ENCODE measurements at places on chromosomes 3 and 15. TPM values are rescaled to one million over a fixed set of nuclear protein-coding genes. Genes with fewer than 3 reads are reported as not detected.
A peak's percentile ranks its signal among the peaks of the same experiment; 100 is the strongest.

Gene UACA
- total RNA-seq, result 203 TPM

GRCh38 chr3:131840156-131840797 is 194.5 kb downstream of the CPNE4 start:
- no peak for DNase-seq

DNA sequence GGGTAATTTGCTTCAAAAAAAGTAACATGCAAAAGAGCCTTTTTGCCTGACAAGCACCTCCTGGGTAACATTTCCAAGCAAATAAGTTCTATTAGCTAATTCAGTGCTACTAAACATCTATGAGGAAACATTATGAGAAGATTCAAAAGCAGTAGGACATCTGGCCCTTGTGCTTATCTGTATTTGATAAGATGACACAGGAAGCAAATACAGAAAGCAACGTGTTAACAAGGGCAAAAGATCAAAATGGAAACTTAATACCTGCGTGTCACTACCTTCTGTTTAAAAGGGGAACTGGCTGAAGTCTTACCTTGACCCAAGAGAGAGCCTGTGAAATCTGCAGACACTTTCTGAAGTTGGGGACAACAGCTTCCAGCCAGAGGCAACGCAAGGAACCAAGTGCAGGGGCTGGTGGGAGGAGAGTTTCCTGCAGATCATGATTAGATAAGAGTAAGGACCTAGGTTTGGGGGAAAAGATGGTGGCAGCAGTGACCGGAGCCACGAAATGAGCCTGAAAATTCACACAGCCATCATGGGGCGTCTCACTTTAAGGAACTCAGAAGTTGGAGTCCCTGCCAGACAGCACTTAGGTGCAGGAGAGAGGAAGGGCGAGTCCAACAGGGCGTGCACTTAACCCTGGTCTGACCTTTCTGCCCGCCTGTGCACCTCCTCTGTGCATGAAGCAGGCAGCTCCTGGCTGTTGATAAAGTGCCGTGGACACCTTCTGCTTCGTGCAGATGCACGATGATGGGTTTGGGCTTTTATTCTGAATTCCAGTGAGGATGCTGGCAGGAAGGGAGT is 153.6 kb upstream of the BHLHE40 start:
- DNase-seq, result no peak

- DNase-seq, result no peak
Measured at GRCh38 chr15:64137226-64137833, 14.2 kb upstream of the SNX22 start.

DNA sequence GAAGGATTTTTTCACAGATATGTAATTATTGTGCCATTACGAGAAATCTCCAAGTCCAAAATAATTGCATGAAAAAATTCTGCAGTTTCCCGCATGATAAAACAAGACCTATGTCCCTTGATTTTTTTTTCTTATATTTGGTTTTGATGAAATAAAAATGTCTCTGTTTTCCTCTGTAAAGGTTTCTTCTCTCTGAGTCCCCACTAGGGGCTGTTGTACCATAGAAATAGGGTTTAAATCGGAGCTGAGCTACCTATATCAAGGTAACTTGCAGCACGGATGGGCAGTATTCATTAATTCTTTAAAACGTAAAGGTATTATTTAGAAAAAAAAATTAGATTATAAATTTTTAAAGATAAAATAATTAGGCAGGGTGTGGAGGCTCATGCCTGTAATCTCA is 66.6 kb upstream of the IGF1R start:
- no peak for DNase-seq

DNA sequence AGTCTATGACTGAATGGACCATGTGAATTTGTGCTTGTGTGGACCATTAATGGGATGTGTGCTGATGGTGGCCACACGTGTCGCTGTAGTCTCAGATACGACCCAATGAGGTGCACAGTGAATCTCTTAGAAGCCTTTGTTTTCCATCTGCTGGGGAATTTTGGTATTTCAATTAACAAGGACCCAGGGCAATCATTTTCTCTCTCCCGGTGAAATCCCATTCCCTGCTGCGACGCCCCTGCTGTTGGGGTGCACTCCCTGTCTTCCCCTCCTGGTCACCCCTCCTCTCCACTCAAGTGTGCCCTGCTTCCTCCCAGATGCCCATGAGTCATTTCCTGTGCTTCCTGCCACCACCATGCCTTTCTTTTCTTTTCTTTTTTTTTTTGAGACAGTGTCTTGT is 32.7 kb downstream of the EBLN2 start:
- DNase-seq, result no peak

- DNase-seq, result no peak
Measured at GRCh38 chr3:6667354-6667753, 193.6 kb upstream of the GRM7 start.

DNA sequence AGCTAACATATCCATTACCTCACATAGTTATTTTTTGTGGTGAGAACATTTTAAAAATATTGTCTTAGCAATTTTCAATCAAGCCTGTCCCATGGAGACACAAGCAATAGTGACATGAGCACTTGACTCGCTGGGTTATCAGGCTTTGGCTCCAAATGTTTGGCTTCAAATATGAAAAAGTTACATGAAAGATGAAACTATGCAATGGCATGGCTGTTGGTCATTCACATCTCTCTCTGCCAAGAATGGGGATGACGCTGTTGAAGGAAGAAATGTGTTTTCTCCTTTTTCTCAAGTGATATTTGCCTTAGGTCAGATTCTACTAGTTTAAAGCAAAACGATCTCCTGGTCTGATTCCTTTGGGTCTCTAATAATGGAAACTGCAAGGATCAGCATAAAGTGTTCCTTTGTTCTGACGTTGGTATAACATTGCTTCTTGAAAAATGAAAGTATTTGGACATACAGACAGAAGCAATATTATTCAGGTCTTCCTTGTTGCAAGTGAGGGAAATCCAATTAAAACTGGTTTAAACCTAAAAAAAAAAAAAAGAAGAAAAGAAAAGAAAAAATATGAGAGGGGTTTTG is 71.2 kb downstream of the SSUH2 start:
- no peak for DNase-seq

- DNase-seq, result no peak
Measured at GRCh38 chr3:97835761-97836160, 13.9 kb downstream of the CRYBG3 start.

DNA sequence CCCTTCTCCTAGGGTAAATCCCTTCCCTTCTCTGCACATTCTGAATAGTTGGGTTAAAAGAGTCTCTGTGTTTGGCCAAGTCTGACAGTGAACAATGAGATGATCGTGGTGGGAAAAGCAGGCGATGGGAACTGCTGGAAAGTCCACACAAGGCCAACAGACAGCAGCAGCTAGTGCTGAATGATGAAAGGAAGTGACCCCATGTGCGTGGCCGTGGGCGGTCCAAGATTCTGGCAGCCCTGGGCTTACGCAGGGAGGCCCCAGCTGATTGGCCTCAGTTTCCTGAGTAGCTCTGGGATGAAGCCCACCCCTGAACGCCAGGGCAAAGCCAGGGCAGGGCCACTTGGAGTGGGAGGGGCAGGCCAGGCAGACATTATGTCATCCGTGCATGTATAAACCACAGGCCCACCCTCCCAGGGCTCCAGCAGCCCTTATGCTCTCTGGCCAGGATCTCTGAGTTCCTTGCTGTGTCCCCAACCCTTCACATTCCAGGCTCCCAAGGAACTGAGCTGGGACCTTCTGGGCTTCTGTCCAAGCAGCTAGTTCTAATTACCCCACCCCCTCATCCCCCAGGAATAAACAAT is 57.8 kb downstream of the CDC25A start:
- DNase-seq, result peak; percentile 97
